NK-92 treated with Interleukin-12 subunit alpha and Interleukin-12 subunit beta, amount 100 ng/mL, for 24 hours (cell line): ENCODE measurements at places on chromosomes 16 and 17.
A peak's percentile ranks its signal among the peaks of the same experiment; 100 is the strongest.

DNA sequence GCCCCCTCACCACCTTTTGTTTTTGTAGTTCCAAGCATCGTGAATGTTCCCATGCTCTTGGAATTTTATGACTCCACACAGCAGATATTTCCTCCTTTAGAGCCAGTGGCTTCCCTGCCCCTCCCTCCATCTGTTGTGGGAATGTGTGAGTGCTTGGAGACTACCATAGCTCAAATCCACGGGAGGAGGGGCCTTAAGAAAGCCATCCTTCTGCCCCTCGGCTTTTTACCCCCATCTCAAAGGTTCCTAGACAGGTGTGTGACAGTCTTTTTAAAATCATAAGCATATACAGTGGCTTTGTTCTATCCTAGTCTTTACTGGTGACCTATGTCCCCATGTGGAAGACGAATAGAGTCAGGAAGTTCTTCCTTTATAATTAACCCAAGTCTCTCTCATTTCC is 47.2 kb downstream of the YPEL2 start:
- DNase-seq: no peak

DNA sequence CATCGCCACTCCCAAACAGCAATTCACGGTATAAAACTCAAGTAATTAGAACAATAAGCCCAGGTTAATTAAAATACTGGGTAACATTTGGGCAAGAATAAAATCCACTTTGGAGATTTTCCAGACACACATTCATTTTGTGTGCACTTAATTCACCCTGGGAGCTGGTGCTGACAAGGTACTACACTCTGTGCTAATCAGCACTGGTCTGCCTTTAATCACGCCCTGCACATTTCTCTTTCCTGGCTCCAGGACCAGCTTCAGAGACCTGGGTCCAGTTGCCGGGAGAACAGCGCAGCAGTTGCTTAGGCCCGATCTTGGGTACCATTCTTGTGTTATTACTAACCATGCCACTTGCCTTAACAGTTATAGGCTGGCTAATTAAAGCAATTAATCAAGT is 23.7 kb upstream of the ASIC2 start:
- DNase-seq: no peak

- no peak for DNase-seq
Measured at GRCh38 chr16:74611721-74612120, 4.8 kb upstream of the GLG1 start.

GRCh38 chr16:3591436-3591803 is 14.2 kb upstream of the NLRC3 start:
- no peak for DNase-seq

DNA sequence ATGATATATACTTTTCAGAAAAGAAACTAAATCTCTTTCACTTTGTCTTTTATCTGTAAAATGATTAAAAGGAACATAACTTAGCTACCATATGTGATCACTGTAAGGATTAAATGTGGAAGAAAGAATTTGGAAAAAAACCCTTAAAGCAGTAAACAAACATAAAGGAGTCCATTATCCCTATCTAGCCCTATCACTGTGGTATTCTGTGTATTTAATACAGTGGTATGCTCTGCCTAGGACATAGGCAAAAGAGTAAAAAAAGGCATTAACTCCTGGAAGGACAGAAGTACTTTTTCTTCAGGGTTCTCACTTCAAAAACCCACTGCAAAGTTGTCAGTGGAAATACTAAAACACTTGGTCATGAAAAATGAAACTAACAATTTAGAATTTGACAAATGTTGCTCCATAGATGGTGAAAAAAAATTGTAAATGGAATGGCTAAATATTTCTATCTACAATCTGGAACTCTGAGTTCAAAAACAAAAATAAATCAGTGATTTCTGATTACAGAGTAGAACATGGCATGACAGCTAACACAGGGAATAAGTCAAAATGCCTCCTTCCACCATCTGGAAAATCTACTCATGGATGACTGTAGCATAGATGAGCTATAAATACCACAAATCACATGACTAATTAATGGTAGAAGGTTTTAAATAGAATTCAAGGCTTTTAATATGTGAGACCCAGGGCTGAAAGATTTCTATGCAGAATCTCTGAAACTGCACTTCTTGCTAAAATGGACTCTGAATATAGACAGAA is 140.1 kb downstream of the ITFG1 start:
- DNase-seq: no peak

- no peak for DNase-seq
Measured at GRCh38 chr17:80904036-80904753, 87.4 kb upstream of the CHMP6 start.

GRCh38 chr16:9441012-9441411 is 349.6 kb downstream of the HAPSTR1 start:
- DNase-seq: peak; percentile 2

- no peak for DNase-seq
Measured at GRCh38 chr17:49567104-49567521, 8.6 kb upstream of the NXPH3 start.

DNA sequence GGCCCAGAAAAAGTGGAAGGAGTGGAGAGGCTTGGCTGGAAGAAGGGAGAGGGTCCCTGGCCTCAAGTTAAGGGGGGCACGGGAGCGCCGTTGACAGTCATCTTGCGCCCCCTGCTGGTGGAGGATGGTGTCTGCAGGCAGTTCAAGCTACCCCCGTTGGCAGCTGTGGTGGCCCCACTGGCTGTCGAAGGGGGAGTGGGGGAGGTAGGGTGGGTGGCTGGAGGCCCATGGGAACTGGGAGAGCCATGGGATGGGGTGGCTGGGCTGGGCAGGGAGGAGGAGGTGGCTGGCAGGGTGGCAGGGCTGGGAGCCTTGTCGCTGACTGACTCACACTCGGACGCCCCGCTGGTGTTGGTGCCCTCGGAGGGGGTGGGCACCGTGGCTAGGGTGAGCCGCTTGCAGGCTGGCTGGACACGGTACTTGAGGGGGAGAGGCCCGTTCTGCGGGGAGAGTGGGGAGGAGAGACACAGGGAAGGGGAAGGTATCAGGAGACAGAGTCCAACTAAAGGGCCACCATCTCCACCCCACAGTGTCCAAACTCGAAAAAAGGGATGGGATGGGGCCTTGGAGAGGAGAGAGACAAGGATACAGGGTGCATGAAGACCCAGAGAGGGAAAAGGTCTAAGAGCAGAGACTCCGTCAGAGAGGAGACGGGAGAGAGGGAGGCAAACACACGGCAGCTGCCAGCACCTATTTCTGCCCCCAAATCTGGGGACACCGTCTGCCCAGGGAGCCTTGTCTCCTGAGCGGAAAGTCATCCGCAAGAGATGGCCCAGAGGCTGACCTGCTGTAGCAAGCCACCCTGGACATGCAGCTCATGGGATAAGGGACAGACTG is 5.2 kb downstream of the CISD3 start:
- peak; percentile 59 for DNase-seq

DNA sequence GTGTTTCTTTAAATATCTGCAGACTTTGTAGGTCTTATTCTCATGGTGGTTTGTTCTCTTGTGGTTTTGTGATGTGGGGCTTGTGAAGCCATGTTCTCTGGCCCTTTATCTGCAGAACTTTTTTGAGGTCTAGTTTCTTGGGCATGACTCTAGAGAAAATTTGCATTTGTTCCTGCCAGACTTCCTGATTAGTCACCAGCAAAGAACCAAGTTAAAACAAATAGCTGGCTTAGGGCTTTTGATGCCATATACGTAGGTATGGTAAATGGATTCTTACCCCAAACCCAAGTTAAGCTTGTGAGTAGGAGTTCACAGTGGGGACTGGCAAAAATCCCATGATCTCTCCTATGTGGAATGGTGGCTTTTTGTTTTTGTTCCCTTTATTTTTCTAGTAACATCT is 68.7 kb upstream of the IRX3 start:
- DNase-seq: no peak

GRCh38 chr16:9225527-9226316 is 134.3 kb downstream of the HAPSTR1 start:
- DNase-seq: peak; percentile 4

DNA sequence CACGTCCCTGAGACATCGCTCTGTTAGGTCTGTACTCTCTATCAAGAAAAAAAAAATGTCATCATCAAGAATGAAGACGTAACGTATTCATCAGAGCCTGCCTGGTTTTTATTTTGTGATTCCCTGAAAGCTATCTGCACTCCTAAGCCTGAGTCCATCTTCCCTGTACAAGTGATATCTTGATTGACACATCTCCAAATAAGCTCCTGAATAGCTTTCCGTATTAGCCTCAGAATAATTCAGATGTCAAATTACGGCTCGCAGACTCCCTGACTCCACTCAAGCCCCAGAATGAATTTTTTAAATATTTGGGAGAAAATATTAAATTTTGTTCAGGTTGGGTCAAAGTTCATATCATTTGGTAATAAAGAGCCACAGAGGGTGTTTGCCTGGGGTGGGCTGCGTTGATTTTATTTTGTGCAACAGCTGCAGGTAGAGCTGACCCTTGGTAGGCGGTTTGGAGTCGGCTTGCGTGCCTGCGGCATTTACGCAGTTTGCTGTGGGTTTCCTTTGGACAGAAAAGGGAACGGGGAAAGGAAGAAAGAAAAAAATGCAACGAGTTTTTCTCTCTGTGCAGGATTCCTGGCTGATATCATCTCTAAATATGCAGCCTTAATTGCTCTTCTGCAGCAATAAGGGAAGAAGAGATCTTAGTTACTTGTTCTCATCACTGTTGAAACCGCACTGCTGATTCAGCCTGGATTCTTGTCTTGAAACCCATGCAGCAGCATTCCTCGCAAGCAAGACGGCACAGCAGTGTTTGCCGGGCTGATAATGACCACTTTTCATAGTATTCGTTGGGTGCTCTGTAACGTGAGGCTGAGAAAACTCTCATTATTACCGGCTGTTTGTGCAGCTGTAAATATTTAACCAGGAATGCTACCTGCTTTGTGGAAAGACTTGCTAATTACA is 114.7 kb downstream of the IRX3 start:
- no peak for DNase-seq

- no peak for DNase-seq
Measured at GRCh38 chr16:50234771-50235556, 31.4 kb upstream of the ADCY7 start.

DNA sequence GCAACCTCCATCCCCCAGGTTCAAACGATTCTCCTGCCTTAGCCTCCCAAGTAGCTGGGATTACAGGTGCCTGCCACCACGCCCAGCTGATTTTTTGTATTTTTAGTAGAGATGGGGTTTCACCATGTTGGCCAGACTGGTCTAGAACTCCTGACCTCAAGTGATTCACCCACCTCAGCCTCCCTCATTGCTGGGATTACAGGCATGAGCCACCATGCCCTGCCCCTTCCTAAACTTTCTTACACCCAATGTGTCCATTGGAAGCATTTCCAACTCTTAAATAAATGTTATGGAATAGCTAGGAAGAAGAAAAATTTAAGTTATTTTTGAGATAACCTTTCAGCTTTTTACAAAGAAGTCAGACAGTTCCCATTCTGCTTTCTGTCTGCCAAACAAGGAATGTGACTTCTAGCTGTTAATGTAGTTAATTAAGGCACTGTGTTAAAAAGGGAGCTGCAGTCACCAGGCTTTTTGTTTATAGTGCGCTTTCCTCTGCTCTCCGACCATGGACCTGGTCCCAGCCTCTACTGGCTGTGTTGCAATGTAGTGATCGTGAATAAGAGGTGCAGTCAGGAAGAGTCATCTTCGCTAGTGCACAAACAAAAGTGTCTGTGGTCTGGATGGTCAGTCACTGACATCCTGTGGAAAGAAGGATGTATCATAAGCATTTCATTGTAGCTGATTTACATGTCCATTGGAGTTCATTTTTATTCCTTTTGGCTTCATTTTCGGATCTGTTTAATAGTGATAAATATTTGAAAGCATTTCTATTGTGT is 39.7 kb downstream of the USP10 start:
- DNase-seq: peak; percentile 20

- no peak for DNase-seq
Measured at GRCh38 chr17:77768248-77768852, 190.2 kb upstream of the TNRC6C start.

GRCh38 chr17:49444384-49444783 is 29.7 kb upstream of the PHB1 start:
- DNase-seq: no peak

DNA sequence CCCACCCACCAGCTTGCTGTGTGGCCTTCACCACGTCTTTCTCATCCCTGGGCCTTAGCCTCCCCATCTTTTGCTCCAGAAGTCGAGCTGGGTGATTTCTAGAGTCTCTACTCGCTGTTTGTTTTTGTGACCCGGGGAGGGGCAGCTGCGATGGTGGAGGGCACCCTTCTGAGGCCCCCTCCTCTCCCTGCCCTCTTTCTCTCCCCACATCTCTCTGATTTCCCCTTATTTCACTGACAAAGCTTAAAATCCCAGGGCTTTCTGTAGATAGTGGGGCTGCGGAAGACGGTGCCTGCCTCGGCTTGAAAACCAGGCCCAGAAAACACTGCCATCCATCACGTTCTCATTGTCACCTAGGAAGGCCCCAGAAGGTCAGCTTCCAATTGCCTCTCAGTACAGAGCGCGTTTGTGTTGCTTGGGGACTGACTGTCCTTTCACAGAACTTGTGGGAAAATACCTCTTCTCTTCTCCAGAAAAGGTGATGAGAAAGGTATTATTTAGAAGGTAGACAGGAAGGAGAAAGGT is 95.1 kb downstream of the NTN1 start:
- no peak for DNase-seq

DNA sequence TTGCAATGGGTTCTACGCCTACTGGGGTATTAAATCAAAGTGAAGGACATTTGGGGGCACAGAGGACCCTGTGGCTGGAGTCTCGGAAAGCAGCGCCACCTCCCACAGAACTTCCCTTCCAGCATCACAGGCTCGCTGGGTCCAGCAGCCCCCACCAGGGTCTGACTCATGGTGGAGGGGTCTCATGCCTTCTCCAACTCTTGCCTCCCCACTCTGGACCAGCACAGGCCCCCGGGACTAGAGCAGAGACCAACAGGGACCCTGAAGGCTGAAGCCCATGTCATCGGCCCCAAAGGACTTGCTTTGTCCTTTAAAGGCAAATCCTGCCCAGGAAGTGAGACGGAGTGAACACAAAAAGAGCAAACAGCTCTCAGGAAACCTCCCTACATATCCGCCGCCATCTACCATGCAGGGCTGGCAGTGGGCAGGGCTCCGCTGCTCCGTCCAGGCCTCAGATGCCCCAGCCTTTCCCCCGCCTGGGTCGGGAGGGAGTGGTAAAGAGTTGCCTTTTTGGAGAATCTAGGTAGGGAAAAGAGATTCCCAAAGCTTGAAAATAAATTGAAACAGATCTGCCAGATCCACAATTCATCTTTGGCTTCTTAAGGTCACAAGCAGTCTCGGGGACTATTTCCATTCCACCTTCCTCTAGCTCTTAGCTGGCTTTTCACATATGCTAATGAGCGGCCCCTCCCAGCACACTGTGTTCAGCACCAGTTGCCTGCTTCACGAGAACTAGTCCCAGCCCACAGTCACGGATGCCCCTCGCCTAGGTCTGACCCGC is 2.1 kb upstream of the GPRC5C start:
- DNase-seq: no peak

- no peak for DNase-seq
Measured at GRCh38 chr17:2302778-2303203, 794 bp downstream of the SMG6 start.

- no peak for DNase-seq
Measured at GRCh38 chr17:9628509-9628908, 16.8 kb upstream of the USP43 start.

- no peak for DNase-seq
Measured at GRCh38 chr16:58155839-58156238, 26.7 kb upstream of the CFAP20 start.

- DNase-seq: no peak
Measured at GRCh38 chr16:81499576-81500380, 55.2 kb downstream of the CMIP start.
